ENCODE measurements at places on chromosomes 12 and 14. TPM values are rescaled to one million over a fixed set of nuclear protein-coding genes. Genes with fewer than 3 reads are reported as not detected.

DNA sequence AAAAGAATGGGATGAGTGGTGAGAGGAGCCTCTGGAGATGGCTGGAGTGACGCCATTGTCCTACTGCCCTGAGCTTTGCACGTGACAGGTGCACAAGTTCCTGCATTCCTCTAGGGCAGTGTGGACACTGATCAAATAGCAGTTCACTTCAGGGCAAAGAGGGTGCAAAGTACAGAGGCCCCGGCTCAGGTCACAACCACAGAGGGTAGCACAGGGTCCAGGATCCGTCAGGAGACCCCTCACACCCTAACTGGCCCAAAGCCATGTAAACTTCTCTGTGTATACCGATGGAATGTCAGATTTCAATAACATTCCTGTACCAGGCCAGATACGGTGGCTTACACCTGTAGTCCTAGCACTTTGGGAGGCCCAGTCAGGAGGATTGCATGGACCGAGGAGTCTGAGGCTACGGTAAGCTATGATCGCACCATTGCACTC, 10.4 kb upstream of the FBLN5 start:
- DNase-seq: no peak
- H3K36me3 ChIP-seq: no peaks in the 10 kb centered on the region
- no peak overlapping the region for H3K4me3 ChIP-seq
- H3K27me3 ChIP-seq: no peaks in the 10 kb centered on the region
- H3K4me1 ChIP-seq: peaks cover 4% of the 10 kb centered on the region

DNA sequence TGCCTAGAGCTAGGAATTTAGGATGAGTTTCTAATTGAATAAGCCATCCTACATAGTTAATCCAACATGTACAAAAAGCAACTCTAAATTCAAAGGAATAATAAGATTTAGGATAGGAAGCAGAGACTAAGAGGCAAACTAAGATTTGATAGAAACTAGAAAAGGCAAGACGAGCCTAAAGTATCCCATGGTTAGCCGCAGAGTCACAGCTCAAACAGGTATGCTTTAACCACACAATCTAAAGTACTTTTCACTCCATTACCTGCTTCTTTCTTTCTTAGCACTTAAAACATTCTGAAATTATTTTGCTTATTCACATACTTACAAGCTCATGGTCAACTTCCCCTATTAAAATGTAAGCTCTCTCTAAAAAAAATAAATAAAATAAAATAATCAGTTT, 51.8 kb downstream of the OTOGL start:
- DNase-seq: no peak
- H3K27me3 ChIP-seq: no peaks in the 10 kb centered on the region

DNA sequence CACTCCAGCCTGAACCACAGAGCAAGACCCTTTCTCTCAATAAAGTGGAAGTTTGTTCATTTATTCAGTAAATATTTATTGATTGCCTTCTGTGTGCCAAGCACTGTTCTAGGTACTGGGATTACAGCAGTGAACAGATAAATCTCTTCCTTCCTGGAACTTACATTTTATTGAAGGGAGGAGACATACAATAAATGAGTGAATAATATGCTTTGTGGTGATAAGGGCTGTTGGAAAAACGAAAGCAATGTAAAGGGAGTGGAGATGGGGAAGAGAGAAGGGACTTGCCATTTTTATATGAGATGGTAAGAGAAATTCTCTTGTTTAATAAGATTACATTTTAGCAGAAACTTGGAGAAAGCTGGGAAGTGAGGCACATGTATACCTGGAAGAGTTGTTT, 1.6 kb downstream of the GSKIP start:
- no peak overlapping the region for H3K27ac ChIP-seq
- no peak overlapping the region for H3K4me3 ChIP-seq
- no peaks in the 10 kb centered on the region for H3K36me3 ChIP-seq
- no peaks in the 10 kb centered on the region for H3K27me3 ChIP-seq
- peaks cover 6% of the 10 kb centered on the region for H3K4me1 ChIP-seq

DNA sequence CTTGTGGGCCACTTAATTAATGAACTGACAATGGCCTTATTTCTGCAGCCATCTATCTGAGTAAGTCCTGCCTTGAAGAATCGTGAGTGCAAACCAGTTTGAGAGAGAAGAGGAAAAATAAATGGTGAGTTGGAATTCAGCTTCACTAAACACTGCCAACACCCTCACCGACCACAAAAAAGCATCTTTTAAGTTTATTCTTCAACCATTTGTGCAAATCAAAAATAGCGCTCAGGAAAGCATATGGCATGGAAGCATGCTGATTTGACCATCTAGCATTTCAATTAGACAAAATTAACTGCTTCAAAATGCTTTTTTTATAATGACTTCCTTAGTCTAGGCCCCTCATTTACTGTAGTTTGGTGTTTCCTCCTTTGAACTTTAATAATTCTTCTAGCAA, 294.0 kb downstream of the PPFIA2 start:
- H3K4me3 ChIP-seq: no peak overlapping the region
- H3K27ac ChIP-seq: no peak overlapping the region
- no peak for DNase-seq
- H3K36me3 ChIP-seq: no peaks in the 10 kb centered on the region
- peaks cover 1% of the 10 kb centered on the region for H3K4me1 ChIP-seq

The FGF23 gene
- polyA plus RNA-seq: not detected

GRCh38 chr12:113341535-113341934, 6.6 kb upstream of the SLC8B1 start:
- H3K36me3 ChIP-seq: no peaks in the 10 kb centered on the region
- no peaks in the 10 kb centered on the region for H3K4me1 ChIP-seq
- DNase-seq: no peak
- no peak overlapping the region for H3K4me3 ChIP-seq
- H3K27ac ChIP-seq: no peak overlapping the region
- H3K27me3 ChIP-seq: no peaks in the 10 kb centered on the region

DNA sequence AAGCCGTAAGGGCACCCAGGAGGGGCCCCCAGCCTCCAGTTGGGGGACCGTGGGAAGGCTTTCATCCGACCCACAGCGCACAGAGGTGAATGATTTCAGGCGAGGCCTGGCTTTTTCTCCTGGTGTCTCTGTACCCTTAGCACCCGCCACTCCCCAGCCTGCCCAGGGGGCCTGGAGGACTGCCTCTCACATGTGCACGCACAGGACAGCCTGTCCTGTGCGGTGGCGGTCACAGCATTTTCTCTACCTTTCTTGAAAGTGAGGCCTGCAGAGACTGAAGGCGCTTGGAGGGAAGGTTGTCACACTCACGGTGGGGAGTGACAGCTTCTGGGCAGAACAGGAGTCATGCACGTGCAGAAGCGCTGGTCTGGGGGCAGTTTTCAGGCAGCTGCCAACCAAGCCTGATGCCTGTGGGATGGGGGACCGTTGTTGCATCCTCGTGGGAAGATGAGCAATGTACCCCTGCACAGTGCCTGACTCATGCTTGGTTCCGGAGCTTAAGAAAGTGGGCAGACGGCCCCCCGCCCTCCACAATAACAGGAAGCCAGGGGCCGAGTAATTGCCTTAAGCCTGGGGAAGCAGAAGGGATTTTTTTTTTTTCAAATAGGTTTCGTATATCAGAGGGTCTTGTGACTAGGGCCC, 148.1 kb downstream of the TSPAN9 start:
- H3K27ac ChIP-seq: no peak overlapping the region
- no peak for DNase-seq
- no peaks in the 10 kb centered on the region for H3K36me3 ChIP-seq
- H3K4me3 ChIP-seq: no peak overlapping the region
- no peaks in the 10 kb centered on the region for H3K4me1 ChIP-seq

The SCNN1A gene
- 1.2 TPM for polyA plus RNA-seq

The HOXC9 gene
- polyA plus RNA-seq: 15.0 TPM

The LBHD2 gene
- polyA plus RNA-seq: not detected

DNA sequence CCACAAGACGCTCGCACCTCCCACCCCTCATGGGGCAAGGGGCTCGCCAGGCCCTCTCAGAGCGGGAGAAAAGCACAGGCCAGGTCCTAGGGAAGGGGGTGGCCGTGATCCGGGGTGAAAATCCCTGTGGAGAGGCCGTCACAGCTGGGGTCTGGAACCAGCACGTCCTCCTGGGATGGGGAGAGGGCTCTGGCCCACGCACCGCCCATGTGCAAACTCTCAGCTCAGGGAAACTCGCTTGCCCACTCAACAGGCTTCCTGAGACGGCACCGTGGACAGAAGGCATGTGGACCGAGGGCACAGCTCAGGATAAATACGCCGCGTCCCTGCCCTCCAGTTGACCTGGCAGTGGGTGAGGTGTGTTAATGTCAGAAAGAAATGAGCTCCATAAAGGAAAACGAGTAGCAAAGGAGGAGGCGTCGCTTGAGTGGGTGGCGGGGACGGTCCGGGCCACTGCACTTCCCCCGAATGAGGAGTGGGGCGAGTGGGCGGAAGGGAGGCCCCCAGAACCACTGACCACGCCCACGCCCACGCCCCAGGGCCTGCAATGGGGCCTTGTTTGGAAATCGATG, 57.6 kb upstream of the GALNT9 start:
- H3K27me3 ChIP-seq: no peaks in the 10 kb centered on the region
- no peak overlapping the region for H3K4me3 ChIP-seq
- no peaks in the 10 kb centered on the region for H3K36me3 ChIP-seq
- DNase-seq: no peak
- no peaks in the 10 kb centered on the region for H3K4me1 ChIP-seq
- no peak overlapping the region for H3K27ac ChIP-seq

- H3K4me1 ChIP-seq: no peaks in the 10 kb centered on the region
- no peaks in the 10 kb centered on the region for H3K27me3 ChIP-seq
- DNase-seq: no peak
- H3K4me3 ChIP-seq: no peak overlapping the region
- no peak overlapping the region for H3K27ac ChIP-seq
These were observed 198.9 kb downstream of the CACNA1C start for GRCh38 chr12:2251526-2252209.

The KIF5A gene
- polyA plus RNA-seq: 0.15 TPM

The CD163 gene
- 33.5 TPM for polyA plus RNA-seq

- no peak for DNase-seq
- H3K36me3 ChIP-seq: no peaks in the 10 kb centered on the region
- no peak overlapping the region for H3K4me3 ChIP-seq
- no peaks in the 10 kb centered on the region for H3K27me3 ChIP-seq
- no peak overlapping the region for H3K27ac ChIP-seq
These were observed 34.0 kb upstream of the HECTD1 start for GRCh38 chr14:31241450-31242114.

GRCh38 chr12:19706936-19707335, 267.6 kb downstream of the AEBP2 start:
- H3K4me3 ChIP-seq: no peak overlapping the region
- no peaks in the 10 kb centered on the region for H3K4me1 ChIP-seq
- no peaks in the 10 kb centered on the region for H3K27me3 ChIP-seq

The COX14 gene
- polyA plus RNA-seq: 46.4 TPM

- H3K4me3 ChIP-seq: peak within 1 kb of the TSS; percentile 29
- peak; percentile 29 for DNase-seq
- H3K36me3 ChIP-seq: no peaks in the 10 kb centered on the region
- H3K27ac ChIP-seq: no peak within 1 kb of the TSS
- H3K27me3 ChIP-seq: no peaks in the 10 kb centered on the region
These were observed at the start of gene CLEC14A for GRCh38 chr14:38255673-38256532. Gene CLEC14A, minus strand, starts transcription at chr14:38256093. Its CDS starts 71 bp downstream, at chr14:38256022.

DNA sequence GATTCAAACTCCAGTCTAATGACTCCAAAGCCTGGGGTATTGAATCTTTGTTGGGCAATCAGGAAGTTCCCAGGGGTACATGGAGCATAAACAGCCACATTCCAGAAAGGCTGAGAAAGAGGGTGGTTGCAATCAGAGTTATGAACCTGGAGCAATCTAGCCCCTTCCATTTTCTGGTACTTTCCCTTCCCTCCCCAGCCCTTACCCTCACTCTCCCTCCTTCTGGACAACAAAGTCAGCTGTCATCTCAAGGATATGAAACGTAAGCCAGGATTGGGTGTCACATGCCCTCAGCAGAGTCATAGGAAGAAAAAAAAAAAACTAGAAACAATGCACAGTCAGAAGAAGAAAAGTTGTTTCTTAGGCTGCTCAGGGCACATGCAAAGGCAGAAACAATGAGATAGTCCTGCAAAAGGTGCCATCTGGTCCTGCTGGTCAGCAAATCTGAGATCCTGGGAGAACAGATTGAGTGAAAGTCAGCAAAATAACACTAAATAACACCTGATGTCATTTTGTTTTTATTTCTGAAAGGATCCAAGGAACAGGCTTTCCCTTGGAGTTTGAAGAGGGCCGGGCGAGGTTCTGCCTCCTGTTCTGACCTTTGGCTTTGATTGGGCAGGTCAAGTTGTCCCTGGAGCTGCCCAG, 27.1 kb downstream of the TMEM229B start:
- H3K36me3 ChIP-seq: no peaks in the 10 kb centered on the region
- H3K4me1 ChIP-seq: no peaks in the 10 kb centered on the region
- no peak overlapping the region for H3K27ac ChIP-seq

The ART4 gene
- polyA plus RNA-seq: 5.6 TPM

- H3K27me3 ChIP-seq: no peaks in the 10 kb centered on the region
- no peak overlapping the region for H3K27ac ChIP-seq
- H3K4me3 ChIP-seq: no peak overlapping the region
These were observed 92.0 kb downstream of the ITPR2 start for GRCh38 chr12:26740991-26741390.

DNA sequence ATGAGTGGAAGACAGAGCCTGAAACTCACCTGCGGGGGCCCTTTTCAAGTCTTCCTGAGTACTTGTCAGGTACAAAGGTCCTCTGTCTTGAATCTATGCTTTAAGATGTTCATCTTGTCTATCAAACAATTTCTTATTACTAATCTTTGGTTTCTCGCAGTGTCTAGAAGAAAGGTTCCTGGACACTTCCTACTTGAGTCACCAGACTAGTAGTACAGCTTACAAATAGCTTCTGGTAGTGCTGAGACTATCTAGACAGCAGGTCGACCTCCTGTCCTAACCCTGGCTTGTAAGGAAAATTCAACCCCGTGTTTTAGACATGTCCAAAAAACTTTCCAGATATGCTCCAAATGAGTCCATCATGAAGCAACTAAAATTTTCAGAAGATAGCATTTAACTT, 11.2 kb upstream of the ARID2 start:
- H3K4me1 ChIP-seq: peaks cover 7% of the 10 kb centered on the region
- H3K27me3 ChIP-seq: no peaks in the 10 kb centered on the region
- H3K27ac ChIP-seq: no peak overlapping the region
- no peak overlapping the region for H3K4me3 ChIP-seq

- peaks cover 26% of the 10 kb centered on the region for H3K4me1 ChIP-seq
- H3K27me3 ChIP-seq: no peaks in the 10 kb centered on the region
- no peak overlapping the region for H3K27ac ChIP-seq
- DNase-seq: no peak
- H3K4me3 ChIP-seq: no peak overlapping the region
These were observed 109.9 kb downstream of the DAD1 start for GRCh38 chr14:22479132-22479531.

The RPGRIP1 gene
- 0.15 TPM for polyA plus RNA-seq
